Bronchus fibroblast of lung (primary cell): ENCODE measurements at places on chromosomes 3 and 15. TPM values are rescaled to one million over a fixed set of nuclear protein-coding genes. Genes with fewer than 3 reads are reported as not detected.

The SCAANT1 gene
- not detected in 2 replicates for total RNA-seq

The ST8SIA2 gene
- 0.15 TPM in 1 of 2 replicates, not detected in the other for total RNA-seq

The TUBGCP5 gene
- total RNA-seq: 10.8 and 11.9 TPM in 2 replicates

The NANOGP8 gene
- total RNA-seq: not detected in 2 replicates

The NEDD4 gene
- 23.9 and 27.2 TPM in 2 replicates for total RNA-seq

The CCDC80 gene
- 101 and 114 TPM in 2 replicates for total RNA-seq

The IQCF2 gene
- not detected in 2 replicates for total RNA-seq

The LARP6 gene
- 83.9 and 88.0 TPM in 2 replicates for total RNA-seq

The CSPG5 gene
- total RNA-seq: 0.15 and 0.17 TPM in 2 replicates

The NR1I2 gene
- under 0.01 and 0.34 TPM in 2 replicates for total RNA-seq

The DYNLT2B gene
- 19.5 and 20.3 TPM in 2 replicates for total RNA-seq

The ONECUT1 gene
- total RNA-seq: under 0.01 and 0.34 TPM in 2 replicates

The CD96 gene
- not detected in 2 replicates for total RNA-seq

The OIP5 gene
- 21.3 and 24.2 TPM in 2 replicates for total RNA-seq

The ZNF860 gene
- total RNA-seq: 0.17 and 0.30 TPM in 2 replicates

The BBS4 gene
- 11.9 and 25.0 TPM in 2 replicates for total RNA-seq

The USP50 gene
- total RNA-seq: not detected in 2 replicates

The CIDEC gene
- 0.15 and 0.17 TPM in 2 replicates for total RNA-seq

The SPESP1 gene
- 3.7 and 4.2 TPM in 2 replicates for total RNA-seq

The DZIP3 gene
- 8.2 and 8.3 TPM in 2 replicates for total RNA-seq

The FAM174B gene
- 0.84 and 1.3 TPM in 2 replicates for total RNA-seq

The EIF2A gene
- total RNA-seq: 89.3 and 93.3 TPM in 2 replicates

The NUTM1 gene
- total RNA-seq: not detected in 2 replicates

The HRH1 gene
- total RNA-seq: 4.9 and 5.4 TPM in 2 replicates
